ENCODE measurements at places on chromosomes 6 and 20.

GRCh38 chr20:37282556-37282955 lies 6.9 kb upstream of the MANBAL start:
- DNase-seq, result peak; percentile 68

GRCh38 chr6:110693296-110693695 lies 122.0 kb downstream of the CDK19 start:
- DNase-seq, result no peak

DNA sequence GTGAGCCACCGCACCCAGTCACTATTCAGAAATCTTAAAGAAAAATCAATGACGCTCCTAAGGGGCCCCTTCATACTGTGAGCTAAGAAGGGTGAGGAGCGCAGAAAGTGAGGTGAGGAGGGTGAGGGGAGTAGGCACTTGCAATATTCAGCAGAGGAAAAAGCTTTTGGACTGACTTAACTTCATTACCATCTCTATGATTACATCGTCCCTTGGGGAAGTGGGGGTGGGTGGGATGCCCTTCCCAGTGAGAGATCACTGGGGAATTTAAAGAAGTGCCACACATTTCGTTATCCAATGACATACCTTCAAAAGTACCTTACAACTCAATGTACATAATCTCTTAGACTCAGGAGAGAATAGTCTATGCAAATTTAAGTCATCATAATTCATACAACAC lies 46.5 kb downstream of the SMLR1 start:
- DNase-seq, result no peak

- no peak for DNase-seq
These were observed 5.8 kb downstream of the GRM4 start for GRCh38 chr6:34140075-34140474.

GRCh38 chr6:105835373-105835772 lies 250.8 kb upstream of the PRDM1 start:
- no peak for DNase-seq

- DNase-seq, result no peak
These were observed 26.7 kb downstream of the RBCK1 start for GRCh38 chr20:434661-435419.

DNA sequence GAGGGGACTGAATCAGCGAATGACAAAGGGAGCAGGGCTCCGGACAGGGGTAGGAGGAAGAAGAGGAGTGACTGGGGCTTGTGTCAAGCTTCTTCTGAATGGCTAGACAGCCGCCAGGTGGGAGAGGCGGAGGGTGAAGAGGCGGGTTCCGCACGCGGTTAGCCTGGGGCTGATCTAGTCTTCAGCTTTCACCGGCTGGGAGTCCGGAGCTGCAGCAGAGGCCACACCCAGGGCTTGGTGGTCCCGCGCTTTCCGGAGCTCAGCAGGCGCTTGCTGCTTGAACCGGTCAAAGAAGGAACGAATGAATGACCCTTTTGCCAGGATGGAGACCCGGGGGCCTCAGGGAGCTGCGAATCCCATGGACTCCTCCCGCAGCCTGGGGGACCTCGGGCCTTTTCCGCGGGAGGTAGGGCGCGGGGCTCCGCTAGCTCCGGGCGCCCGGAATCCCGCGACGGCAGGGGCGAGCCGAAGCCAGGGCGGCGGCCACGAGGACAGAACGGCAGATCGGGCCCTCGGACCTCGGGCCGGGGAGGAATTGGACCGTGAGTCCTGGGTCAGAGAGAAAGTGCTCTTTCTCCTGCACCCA lies at the start of gene C6orf141:
C6orf141 (plus strand) TSS at position 177 of the 586 bp plus-strand sequence; CDS start at position 302, 125 bp downstream.
- DNase-seq, result no peak

GRCh38 chr6:33929575-33930288 lies 125.9 kb upstream of the MLN start:
- no peak for DNase-seq

DNA sequence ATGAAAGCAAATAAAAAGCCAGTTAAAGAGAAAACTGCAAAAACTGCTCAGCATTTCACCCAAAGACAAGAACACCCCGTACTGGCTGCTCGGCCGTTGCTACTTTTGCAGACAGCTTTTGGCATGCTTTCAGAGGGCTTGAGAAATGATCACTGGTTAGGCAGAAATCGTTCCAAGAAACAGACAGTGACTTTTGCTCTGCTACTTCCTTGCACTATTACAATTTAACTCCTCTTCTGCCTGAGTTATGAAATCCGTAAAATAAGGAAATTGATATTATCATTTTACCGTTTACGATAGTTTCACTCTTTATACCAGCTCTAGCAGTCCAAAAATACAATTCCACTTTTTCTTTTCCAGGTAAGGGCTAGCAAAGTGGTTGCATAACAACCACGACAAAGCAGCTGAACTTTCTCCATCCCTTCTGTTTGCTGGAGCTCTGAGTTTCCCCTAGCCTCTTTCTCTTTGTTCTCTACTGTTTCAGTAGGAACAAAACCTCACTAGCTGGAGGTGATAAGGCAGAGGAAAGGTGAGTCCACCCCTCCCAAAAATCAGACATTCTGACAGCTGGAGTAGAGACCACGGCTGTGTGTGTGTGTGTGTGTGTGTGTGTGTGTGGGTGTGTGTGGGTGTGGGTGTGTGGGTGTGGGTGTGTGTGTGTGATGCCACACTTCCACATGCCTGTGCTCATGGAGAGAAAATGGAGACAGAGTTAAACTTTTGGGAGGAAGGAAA lies 191.8 kb upstream of the RREB1 start:
- DNase-seq, result peak; percentile 21

DNA sequence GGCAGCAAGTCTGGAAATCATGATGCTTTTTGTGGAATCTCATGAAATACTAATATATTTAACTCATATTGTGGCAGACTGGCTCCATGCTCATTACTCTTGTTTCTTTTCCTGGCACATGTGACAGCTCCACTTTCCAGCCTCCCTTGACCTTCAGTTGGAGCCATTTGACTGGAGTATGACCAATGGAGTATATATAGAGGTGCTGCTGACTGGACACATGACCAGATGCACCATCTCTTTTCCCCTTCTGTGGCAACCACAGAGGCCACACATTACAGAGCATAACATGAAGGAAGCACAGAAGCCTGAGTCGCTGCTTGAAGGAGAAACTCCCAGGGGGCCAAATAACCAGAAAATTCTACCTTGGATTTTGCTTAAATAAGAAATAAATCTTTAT lies 77.4 kb downstream of the MKKS start:
- no peak for DNase-seq
